ENCODE measurements at places on chromosomes 3 and 15.

GRCh38 chr3:137121704-137122314, 164.0 kb downstream of the IL20RB start:
- no peak for DNase-seq

DNA sequence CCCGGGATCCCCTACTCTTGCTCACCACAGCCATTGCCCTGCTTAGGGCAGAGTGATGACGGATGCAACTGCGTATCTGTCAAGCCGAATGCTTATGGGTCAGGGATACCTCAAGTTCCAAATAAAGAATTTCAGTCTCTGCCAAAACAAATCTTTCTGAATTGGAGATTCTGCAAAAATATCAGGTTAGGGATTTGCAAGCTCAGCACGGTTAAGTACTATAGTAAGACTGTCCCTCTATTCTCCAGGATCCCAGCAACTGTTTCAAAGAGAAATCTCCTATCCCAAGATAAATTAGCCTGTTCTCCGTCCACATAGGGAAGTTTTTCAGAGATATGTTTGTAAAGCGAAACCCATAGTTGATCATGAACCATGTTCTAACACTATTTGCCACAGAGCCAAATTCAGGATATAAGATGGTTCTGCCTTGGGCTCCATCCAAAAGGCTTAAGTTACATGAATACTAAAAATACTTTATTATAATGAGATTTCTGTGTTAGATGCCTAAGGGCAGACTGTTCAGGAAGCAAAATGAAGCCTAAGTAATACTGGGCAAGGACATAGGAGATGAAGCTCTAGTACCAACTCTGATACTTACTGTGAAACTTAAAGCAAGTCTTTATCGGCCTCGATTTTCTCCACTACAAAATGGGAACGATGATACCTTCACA, 100.1 kb upstream of the LPP start:
- DNase-seq = no peak

DNA sequence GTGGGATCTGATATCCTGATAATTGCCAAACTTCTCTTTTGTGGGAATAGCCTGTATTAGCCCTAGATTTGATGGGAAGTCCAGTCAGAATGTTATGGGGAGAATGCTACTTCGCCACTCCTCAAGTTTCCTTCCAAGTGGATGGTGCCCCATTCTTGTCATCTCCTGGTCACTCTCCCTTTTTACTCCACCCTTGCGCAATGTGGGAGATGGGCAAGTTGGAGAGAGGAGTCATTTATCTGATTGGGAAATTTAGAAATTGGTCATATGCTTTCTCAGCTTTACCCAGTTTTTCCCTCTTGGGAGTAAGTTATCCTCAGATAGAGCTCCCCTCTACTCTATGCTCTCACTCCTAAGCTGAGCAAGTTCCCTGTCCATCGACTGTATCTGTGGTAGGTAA, 14.4 kb downstream of the FANCD2OS start:
- DNase-seq = no peak

DNA sequence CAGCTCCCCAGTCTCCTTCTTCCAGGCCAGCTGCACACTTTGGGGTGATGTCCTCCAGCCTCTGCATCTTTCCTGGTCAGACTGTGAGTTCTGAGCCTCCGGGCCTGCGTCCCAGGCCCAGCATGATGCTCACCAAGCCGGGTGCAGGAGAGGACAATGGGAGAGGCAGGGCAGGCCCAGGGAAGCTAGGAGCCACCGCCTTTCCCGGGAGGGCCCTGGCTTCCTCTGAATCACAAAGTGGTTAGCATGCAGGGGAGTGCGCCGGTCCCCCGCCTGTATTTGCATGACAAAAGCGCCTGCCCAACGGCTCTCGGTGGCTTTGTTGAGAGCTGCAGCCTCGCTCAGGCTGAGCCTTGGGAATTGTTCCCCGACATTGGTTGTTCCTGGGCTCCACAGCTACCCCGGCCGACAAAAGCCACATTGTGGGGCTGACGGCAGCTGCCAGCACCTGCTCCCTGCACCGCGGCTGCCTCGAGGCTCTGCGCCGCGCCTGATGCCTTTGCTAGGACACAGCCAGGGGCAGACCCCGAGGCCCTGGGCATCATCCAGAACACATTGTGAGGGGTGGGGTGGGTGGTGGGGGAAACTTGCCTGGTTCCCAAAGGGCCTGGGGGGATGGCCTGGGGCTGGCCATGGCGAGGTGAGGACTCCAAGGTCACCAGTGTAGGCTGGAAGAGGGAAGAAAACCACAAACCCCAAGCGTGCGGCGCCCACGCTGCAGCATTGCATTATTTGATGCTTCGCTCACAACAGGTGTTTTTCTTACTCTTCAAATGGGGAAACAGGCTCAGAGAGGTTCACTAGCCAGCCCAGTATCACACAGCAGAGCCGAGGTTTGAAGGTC, 20.0 kb upstream of the KLF13 start:
- DNase-seq = no peak

- DNase-seq = no peak
These were observed 451.4 kb downstream of the WDR72 start for GRCh38 chr15:53307952-53308624.

DNA sequence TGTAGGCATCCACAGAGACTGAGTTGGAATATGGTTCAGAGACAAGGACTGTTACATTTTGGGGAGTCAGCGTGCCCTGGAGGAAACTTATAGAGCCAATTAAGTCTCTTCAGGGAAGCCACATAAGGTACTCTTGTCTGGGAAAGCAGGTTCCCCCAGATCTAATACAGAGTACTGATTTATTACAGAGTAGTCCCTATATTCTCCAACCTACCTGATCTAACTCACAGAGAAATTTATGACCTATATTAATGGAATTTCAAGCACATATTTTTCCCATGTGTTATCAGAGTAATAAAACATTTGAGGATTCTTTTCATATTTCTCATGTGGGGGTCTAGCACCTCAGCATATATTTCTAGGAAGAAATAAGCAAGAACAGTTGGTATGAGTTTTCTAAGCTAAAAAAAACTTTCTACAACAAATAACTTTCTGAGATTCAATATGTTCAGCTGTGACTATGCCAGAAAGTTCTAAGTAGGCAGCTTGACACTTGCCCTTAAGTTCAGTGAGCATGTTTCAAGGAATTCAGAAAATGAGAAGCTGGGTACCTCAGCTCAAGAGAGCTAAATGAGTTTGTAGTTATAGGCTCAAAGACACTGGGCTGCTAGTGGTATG, 75.3 kb upstream of the COL8A1 start:
- DNase-seq = no peak

DNA sequence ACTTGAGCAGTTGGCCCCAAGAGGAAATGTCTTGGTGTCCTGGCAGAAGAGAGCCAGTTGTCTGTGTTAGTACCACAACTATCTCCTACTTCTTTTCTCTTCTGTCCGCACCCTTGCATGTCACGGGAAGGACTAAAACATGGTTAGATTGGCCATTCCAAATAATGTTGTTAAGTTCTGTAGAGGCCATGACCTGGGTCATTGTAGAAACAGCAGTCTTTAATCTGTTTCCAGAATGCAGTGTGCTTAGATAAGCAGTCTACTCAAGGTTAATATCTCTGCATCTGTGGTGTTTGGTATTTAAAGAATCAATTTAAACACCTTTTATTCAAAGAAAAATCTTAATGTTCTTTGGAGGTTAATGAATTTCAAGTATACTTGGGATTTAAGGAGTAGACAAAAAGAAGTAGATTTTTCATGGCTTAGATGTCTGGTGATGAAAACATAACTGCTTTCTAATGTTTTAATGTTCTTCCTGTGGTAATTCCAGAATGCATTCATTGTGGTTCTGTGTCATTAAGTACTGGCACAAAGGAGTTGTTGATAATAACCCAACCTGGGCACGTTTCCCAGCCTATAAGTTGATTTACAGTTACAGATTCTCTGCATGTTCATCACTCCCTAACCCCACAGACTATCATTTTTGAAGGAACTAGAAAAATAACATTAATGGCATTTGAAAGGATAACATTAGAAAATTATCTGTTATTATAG, 58.9 kb downstream of the TMEM108 start:
- no peak for DNase-seq

DNA sequence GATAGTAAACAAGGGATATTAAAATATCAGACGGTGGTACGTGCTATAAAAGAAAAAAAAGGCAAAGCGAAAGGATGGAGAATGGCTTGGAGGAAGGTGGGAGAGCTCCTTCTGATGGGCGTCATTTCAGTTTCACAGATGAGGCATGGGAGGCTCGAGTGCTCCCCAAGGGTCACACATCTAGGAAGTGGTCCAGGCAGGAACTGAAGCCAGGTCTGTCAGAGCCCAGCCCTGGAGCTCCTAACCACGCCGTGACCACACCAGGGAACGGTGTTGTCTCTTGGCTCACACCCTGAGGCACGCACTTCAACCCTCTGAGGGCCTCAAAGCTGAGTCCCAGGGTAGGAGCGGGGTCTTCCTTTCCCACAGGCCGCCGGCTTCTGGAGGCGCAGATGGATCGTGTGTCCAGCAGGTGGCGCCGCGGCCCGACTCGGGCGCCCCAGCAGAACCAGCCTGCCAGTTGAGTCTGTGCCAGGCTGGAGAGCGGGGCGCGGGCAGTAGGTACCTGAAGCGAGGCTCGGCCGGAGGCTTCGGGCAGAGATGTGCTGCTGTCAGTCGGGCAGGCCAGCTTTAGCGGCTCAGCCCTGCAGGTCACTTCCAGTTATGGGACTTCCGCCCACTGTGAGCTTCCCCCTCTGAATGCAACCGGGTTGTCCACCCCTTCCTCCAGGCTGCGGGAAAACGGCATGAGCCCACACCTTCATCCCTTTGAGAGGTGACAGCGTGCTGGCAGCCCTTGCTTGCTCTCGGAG, 68.1 kb downstream of the SLC6A1 start:
- peak; percentile 16 for DNase-seq

DNA sequence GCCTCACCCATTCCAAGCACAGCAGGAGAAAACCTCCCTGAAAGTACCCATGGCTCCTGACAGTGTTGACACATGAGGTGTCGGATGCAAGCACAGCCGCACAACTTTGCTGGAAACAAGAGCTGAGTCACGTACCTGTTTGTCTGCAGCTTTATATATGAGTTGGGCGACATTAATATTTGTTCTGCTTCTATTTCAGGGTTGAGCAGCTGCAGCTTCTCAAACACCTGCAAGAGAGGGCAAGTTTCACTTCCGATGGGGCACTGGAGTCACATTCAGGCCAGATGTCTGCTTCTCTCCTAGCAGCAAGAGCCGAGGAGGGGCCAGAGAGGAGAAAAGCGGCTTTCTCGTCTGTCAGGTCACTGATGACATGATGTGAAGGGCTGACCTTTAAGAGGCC, 88.0 kb downstream of the NUP210 start:
- DNase-seq = no peak

DNA sequence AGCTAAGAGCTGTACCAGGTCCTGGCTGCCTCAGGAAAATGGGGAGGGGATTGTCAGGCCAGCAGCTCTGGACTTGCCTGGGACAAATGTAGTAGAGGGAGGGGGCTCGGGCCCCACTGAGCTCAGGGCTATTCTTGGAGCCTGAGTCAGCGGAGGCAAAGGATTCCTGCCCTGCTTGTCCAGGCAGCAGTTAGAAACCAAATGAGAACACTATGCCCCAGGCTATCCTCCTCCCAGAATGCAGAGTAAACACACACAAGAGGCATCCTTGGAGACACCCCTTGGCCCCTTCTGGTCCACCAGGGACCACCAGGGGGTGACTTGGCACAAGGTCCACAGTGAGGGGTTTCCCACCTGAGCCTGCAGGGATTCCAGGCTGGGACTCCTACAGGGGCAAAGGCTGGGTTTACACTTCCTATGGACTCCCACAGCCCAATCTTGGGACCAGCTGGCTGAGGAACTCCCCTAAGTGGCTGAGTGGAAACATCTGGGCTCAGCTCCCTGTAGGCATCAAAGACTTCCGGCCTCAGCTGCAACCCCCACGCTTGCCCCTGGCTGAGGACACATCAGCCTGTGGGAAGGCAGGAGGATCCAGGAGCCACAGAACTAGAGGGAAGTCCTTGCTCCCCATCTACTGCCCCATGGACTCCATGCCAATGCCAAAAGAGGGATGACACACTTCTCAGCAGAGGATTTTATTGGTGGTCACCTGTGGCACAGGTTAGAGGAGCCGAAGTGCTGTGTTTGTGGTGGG, 3.4 kb upstream of the COL7A1 start:
- DNase-seq = no peak

- no peak for DNase-seq
These were observed 29.5 kb downstream of the FAM43A start for GRCh38 chr3:194715022-194715800.

DNA sequence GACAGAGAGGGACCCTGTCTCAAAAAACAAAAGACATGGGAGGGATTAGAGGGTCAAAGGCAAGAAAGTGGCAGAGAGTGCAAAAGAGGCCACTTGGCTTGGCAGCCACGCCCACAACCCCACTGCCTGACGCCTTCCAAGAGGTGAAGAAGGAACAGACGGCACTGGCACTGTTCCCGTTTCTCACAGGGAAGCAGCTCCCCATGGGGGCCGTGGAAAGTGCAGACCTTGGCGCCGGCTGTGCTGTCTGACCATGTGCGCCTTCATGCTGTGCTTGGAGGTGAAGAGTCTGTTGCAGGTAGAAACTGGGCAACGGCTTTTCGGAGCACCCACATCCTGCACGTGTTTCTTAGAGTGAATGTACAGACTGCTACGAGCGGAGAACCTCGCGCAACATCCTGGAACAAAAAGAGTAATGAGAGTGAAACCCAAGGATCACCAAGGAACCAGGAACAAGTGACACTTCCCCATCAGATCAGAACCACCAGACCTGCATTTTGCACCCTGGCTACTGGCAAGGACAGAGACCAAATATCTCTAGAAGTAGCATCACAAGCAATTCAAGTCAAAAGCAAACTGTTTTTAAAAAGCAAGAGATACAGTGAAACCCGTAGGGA, 9.7 kb downstream of the ZXDC start:
- DNase-seq = no peak

GRCh38 chr3:75687323-75687722, 23.2 kb downstream of the FRG2C start:
- DNase-seq = no peak

- DNase-seq = no peak
These were observed 173.8 kb upstream of the BCL6 start for GRCh38 chr3:187919048-187919447.

DNA sequence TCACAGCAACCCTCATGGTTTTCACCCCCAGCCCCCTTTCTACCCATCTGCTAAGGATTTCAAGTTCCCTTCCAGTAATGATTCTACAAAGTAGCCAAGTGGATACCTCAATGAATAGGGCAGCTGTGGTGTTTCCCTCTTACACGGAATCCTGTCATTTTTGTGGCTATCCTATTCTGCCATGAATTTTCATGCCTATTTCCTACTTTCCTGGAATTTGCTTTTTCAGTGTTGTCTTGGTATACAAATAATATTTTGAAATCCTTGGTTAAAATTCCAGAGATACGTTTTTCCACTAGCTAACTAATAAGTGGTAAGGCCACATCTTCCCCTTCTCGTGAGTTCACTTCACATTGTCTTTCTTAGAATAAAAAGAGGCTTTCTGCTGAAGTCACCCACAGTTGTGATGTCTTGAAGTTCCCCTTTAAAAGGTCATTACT, 7.5 kb downstream of the ADPRH start:
- DNase-seq = no peak

DNA sequence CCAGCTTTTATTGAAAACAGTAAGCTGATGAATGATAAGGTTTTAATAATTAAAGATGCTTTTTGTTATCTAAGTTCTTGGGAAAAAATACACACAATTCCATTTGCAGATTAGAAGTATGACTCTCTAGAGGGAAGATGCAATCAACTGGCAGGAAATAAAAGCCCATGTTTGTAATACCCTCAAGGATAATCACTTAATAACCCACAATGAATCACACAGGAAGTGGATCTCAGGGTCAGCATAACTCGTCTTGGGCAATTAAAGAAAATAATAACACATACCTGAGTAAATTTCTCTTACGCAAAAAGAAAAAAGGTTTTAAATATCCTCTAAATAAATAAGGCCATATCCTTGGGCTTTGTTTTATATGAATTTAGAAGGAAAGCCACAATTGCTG, 9.4 kb upstream of the EID1 start:
- no peak for DNase-seq

GRCh38 chr3:136787349-136787748, 31.6 kb upstream of the SLC35G2 start:
- DNase-seq = no peak

Measured in stimulated activated CD4-positive, alpha-beta T cell treated with anti-CD3 and anti-CD28 coated beads, Interleukin-12 subunit alpha, Interleukin-12 subunit beta, amount 100 ng/mL, for 24 hours (primary cell).